Activated T-cell treated with anti-CD3 and anti-CD28 coated beads, Interleukin-2, amount 50 U/mL, for 4 hours (primary cell): ENCODE measurements at places on chromosomes 5 and 9.

- DNase-seq: no peak
Observed at GRCh38 chr5:165351342-165351741, 1845.9 kb downstream of the MAT2B start.

DNA sequence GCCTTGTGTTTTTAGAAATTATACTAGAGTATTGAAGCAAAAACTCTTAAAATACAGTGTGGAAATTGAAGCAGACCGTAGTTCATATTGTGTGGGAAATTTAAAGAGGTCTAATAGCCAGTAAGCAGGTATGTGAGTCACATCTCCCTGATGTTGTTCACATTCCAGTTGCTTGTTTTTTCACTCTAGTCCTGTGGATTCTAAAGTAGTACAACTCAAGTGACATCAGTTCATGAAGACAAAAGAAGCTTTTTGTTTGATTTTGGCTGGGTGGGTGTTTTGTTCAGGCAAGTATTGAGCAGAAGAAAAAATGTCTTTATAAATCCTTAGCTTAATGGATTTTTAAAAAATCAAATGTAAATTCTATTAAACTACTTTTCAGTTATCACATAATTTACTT, 216.2 kb downstream of the MAN2A1 start:
- no peak for DNase-seq

DNA sequence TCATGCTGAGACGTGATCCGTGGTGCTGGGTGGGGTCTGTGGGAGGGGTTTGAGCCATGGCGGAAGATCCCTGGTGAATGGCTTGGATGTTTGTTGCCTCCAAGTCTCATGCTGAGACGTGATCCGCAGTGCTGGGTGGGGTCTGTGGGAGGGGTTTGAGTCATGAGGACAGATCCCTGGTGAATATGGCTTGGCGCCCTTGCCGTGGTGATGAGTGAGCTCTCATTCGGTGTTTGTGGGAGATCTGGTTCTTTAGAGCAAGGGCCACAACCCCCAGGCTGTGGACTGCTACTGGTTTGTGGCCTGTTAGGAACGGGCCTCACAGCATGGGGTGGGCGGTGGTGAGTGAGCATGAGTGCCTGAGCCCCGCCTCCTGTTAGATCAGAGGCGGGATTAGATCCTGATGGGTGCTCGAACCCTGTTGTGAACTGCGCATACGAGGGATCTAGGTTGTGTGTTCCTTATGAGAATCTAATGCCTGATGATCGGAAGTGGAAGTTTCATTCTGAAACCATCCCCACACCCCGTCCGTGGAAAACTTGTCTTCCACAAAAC, 31.2 kb downstream of the NKD2 start:
- DNase-seq: no peak

DNA sequence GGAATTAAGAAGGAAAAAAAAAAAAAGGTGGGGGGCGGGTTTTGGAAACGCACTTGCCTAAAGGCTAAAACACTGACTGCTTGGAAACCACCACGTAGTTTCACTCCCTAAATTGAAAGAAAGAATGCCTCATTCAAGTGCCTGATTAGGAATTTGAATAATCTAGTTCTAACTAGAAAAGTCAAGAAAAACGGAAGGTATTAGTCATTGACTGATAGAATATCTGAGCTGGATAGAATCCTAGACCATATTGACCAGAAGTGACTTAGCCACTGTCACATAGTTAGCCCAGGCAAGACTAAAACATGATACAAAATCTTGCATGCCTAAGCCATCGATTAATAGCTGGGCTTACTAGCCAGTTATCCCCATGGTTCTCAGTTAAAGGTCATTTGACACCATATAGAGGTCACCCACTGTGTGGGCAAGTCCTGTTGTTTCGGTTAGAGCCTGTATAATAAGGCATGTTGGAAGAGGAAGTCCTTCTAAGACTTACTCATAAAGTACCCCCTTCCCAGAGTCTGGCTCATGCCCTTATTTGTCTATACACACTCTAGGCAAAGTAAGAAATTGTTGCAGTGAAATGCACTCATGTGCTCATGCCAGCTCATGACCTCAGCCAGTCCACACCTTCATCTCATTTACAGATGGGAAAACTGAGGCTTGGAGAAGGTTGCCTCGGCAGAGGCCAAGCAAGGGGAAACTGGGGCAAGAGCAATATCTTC, 40.2 kb downstream of the SH3RF2 start:
- DNase-seq: no peak

DNA sequence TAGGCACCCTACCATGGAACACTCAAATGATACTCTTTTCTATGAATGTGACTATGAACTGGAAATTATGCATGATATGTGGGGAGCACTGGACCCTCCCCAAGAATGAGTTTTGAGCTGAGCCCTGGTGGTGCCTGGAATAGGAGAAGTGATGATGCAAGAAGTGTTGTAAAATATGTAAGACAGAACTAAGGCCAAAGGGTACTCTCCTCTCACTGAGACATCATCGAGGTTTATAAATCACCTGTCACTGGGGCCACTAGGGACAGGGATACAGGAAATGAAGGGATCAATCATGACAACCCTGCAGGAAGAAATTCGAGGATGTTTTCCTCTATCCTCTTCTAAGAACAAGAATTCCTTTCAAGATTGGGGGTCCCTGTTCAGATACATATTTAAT, 45.4 kb downstream of the PCSK1 start:
- DNase-seq: no peak

- no peak for DNase-seq
Observed at GRCh38 chr5:79236970-79237739, 1.2 kb downstream of the JMY start.

DNA sequence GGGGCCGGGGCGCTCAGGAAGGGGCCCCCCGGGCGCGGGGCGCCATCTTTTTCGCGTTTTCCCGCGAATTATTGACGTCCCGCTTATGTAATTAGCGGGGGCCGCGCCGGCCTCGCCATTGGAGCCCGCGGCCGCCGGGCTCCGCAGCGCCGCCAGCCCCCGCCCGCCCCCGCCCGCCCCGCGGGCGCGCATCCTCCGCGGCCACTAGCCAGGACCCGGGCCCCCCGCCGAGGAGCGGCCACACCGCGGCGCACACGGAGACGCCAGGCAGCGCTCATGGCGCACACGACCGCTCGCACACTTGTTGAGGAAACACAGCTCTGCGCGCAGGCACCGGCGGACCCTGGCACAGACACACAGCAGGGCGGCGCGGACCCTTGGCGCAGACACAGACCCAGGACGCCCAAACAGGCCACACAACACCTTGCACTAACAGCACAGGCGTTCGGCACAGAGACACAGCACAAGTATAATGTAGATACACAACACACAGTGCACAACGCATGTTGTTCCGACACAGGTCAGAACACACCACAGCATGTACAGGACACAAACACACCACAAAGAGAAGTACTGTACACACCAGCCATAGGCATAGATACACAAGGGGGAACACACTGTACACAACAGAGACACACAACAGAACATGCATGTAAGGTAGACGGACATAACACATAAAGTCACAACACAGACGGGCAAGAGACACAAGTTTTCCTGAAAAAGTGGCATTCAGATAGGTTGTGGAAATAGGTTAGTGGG, 467 bp upstream of the PHF19 start:
- DNase-seq: peak; percentile 45

GRCh38 chr5:154220625-154221024, 30.1 kb downstream of the GALNT10 start:
- DNase-seq: no peak

DNA sequence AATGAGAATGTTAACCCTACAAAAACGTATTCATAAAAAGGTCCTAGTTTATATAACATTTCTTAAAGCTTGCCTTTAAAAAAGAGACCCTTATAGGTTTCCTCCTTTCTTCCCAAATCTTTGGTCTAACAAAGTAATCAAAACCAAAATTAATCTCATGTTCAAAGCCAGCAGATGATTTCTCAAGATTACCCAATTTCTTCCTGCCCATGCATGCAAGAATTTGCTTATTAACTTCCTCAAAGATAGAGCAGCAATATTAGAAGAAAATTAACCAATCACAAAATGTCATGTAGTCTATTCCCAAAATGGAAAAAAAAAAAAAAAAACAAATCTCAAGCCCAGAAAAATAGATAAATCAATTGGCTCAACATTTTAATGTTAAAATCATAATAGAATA, 114.9 kb downstream of the MLLT3 start:
- no peak for DNase-seq

GRCh38 chr9:134783699-134784039, 96.9 kb upstream of the FCN2 start:
- no peak for DNase-seq

GRCh38 chr9:106962615-106963363, 99.8 kb downstream of the ZNF462 start:
- no peak for DNase-seq

GRCh38 chr9:137494104-137494544, 35.0 kb upstream of the NSMF start:
- no peak for DNase-seq

DNA sequence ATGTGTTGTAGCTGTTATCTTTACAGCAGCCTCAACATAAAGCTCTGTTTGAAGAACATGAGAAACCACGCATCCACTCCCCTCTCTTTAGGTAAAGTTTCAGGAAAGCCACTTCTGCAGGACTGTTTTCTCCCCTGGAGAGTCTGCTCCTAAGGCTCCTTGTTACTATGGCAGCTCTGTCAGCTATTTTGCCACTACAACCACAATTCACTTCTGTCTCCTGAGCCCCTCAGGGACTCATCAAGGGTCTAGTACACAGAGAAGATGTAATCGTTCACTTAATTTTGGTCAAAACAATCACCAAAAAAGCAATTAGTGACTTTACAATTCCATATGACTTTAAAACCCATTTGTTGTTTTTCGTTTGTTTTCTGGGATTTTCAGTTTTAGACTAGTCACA, 157.7 kb downstream of the FBN2 start:
- no peak for DNase-seq

GRCh38 chr9:7388755-7389154, 410.8 kb downstream of the DMAC1 start:
- DNase-seq: no peak

DNA sequence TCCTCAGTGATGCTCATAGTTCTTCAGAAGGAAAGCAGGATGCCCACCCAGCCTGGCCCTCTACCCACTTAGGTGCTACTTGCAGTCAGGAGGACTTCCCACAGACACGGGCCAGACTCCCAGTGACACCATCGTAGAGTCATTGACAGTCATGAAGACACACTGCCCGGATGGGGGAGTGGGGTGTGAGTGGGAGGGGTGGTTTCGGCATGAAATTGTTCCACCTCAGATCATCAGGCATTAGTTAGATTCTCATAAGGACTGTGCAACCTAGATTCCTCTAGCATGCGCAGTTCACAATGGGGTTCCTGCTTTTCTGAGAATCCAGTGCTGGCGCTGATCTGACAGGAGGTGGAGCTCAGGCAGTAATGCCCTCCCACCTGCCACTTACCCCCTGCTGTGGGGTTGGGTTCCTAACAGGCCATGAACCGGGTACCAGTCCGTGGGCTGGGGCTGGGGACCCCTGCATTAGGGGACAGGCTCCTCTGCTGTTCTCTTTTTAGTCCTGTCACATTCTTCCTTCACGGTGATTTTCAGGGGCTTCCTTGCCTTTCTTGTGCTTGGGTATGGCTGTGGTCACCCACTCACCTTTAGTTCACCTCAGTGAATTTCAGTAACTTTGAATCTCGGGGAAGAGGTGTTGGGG, 88.2 kb upstream of the ANKRD55 start:
- peak; percentile 6 for DNase-seq

DNA sequence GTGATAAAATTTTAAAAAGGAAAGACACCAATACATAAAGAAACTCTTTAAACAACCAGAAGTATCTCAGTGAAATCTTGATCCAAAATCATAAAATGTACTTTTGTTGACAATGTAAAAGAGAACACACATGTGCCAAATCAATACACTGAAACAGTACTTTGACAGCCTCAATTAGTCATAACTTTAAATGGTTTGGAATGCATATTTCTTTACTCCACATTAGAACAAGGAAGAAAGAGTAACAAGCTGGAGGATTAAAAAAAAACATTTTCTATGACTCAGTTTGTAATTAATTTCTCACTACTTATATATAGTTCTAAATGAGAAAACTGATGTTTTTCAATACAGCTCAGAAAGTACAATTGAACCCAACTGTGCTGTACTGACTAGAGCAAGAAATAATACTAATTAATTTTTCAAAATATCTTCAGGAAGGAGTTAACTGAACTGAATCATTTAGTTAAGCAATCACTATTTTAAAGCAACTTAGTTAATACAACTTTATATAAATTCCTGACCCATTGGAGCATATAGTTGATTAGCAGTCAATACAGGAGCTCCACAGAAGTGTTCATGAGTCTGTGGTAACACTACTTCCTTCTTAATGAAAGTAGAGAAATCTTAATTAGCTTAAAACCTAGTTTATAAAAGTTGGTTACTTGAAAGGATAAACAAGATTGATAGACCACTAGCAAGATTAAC, 101.0 kb downstream of the NR3C1 start:
- no peak for DNase-seq
